ENCODE measurements at places on chromosomes 1 and 21.
A peak's percentile ranks its signal among the peaks of the same experiment; 100 is the strongest.

- DNase-seq = no peak
Measured at GRCh38 chr1:91226741-91227140, 177.9 kb downstream of the HFM1 start.

- no peak for DNase-seq
Measured at GRCh38 chr1:178155481-178156255, 61.8 kb downstream of the RASAL2 start.

DNA sequence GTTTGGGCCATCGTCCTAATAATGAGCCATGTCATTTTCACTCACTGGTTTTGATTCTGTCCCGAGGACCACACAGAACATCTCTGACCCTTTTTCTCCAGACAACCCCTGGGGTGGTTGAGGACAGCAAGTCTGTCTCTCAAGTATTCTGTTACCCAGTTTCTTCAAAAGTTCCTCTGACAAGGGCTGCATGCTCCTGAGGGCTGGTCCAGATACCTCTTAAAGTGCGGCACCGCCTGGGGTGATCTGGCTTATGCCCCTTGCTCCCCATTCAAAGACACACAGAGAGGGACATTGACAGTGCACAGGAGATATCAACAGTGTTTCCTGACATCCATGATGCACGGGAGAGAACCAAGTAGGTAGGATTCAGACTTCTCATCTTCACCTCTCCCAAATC, 132.9 kb upstream of the EDN2 start:
- no peak for DNase-seq

GRCh38 chr1:110671361-110671760, 3.4 kb downstream of the KCNA3 start:
- no peak for DNase-seq

- no peak for DNase-seq
Measured at GRCh38 chr21:26055841-26056264, 114.7 kb downstream of the APP start.

GRCh38 chr1:64019818-64020217, 183.6 kb upstream of the UBE2U start:
- peak; percentile 62 for DNase-seq

DNA sequence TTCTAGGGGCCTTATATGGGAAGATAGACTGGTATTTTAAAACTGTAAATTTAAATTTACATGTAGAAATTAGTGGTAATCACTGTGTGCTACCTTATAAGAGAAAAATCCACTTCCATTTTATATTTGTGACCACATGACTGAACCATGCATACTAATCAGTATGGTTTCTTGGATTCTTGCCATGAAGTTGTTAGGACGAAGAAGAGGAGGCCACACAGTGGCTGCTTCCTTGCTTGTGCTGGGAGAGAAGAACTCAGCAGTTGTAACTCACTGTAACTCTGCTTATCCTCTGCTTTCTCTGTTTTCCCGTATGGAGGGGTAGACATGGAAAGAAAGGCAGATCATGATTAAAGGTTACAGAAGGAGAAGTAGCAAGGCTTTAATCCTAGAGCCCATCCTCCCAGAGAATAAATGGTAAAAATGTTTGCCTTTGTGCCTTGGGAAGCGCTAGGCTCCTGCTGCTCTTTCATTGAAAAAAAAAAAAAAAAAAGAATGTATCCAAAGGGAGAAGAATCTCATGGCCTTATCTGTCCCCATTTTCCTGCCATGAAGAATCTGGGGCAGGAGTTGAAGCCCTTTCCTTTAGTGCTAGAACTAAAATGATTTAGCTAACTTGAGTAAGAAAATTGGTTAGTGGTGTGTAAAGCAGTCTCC, 32.4 kb downstream of the KCTD3 start:
- DNase-seq = no peak

- no peak for DNase-seq
Measured at GRCh38 chr1:3028531-3029282, 7.4 kb downstream of the ACTRT2 start.

GRCh38 chr1:168129933-168130332, 6.8 kb downstream of the GPR161 start:
- no peak for DNase-seq

DNA sequence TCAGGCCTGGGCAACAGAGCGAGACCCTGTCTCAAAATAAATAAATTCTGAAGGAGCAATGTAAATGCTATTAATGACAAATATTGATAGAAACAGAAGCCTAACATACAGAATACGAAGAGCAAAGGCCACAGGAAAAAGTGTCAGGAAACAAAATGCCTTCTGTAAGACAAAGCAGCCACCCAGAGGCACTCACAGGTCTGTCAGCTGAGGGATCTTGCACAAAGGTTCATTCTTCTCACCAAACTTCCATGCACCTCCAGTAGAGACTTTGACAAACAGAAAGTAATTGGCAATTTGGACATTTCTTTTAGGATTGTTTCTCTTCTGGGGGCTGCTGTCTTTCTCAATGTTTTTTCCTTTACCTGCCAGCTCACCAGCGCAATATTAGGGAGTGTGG, 1.2 kb upstream of the ALDH9A1 start:
- no peak for DNase-seq

DNA sequence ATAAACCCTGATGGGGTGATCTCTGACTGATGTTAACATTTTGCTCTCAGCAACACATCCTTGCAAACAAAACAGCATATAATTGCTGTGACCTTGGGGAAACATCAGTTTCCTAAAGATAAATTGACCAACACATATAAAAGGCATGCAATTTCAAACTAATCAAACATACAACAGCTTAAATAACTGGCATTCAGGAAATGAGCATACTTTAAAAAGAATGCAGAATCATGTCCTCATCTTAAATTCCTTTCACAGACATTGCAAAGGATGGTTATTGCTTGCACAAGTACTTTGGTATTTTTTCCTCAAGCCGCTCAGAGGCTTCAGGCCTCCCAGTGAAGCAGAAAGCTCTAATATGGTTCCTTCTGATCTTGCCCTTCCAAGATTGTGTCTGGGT, 53.4 kb upstream of the RGS18 start:
- DNase-seq = peak; percentile 9

DNA sequence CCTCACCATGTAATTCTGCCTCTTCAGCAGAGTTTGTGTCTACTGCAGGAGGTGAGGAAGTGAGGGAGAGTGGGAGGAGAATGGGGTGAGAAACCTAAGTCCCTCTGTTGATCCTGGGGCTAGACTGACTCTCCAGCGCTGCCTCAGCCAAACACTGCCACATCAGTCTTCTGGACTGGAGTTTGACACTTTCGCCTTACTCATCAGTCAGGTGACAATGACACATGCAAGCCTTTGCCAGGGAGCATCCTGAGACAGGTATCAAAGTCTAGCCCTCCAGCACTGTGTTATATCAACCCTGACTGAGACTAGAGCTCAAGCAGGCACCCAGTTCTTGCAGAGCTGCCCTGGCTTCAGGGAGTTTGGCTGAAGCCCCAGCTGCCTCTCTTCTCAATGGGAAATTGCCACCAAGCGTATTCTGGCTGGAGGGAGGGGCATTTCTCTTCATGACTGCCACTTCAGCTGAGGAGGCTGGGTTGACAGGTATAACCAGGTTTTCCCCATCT, 33.3 kb upstream of the SUCO start:
- DNase-seq = no peak

DNA sequence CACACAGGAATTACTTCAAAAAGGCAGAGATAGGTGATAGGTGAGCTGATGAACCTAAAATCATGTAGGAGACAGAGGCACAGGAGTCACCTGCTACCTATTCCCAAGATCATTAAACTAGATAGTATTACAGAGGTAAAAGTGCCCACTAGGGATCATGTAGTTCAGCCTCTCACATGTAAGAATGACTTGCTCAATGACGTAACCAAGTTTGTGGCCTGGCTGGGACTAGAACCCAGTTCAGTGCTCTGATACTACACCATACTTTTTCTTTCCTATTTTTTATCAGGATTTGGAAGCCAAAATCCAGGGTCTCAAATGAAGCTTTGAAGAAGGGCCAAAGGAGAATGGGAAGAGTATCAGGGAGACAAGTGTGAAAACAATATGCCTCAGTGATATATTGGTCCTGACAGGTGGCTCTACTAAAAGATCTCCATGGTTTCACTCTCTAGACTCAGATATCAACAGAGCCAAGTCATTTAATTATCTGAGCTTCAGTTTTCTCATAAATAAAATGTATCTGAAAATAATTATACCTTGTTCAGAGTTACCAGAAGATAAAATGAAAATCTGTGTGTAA, 87.3 kb upstream of the SLFNL1 start:
- DNase-seq = no peak

All from stromal cell of bone marrow (primary cell).